IPS DF 19.7 (cell line): ENCODE measurements at places on chromosomes 1 and 21.
A peak's percentile ranks its signal among the peaks of the same experiment; 100 is the strongest.

GRCh38 chr21:28138272-28138671, 854.4 kb downstream of the LTN1 start:
- DNase-seq = no peak

- DNase-seq = peak; percentile 54
These were observed 26.2 kb upstream of the DYNLT5 start for GRCh38 chr1:66725885-66726665.

GRCh38 chr21:35926003-35926740, 134.2 kb downstream of the SETD4 start:
- DNase-seq = no peak

GRCh38 chr21:41199123-41199522, 31.2 kb downstream of the BACE2 start:
- no peak for DNase-seq

DNA sequence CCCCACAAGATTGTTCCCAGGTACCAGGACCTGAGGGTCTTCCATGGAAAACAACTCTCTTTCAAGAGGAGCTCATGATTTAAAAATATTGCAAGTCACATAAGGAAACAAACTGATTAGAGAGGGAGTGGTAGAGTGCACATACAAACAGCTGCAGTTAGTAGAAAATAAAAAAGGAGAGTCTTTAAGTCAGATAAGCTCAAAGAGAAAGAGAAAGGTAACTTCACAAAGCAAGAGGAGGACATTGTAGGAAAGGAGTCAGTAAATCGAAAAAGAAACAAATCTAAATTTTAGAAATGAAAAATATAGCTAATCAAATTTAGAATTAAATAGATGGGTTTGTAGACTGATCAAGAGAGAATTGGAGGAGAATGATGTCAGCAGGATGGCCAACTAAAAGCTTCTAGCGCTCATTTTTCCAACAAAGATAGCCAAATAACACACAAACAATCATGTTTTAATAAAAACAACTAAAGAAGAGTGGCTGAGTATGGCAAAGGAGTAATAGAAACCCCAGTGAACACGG, 86.1 kb upstream of the CD53 start:
- DNase-seq = no peak
